ENCODE measurements at places on chromosomes 13 and 19. TPM values are rescaled to one million over a fixed set of nuclear protein-coding genes. Genes with fewer than 3 reads are reported as not detected.
A peak's percentile ranks its signal among the peaks of the same experiment; 100 is the strongest.

- DNase-seq, result no peak
- H3K36me3 ChIP-seq, result no peaks in the 10 kb centered on the region
- H3K4me3 ChIP-seq, result no peak overlapping the region
Measured at GRCh38 chr19:17647071-17648020, 40.8 kb downstream of the UNC13A start.

DNA sequence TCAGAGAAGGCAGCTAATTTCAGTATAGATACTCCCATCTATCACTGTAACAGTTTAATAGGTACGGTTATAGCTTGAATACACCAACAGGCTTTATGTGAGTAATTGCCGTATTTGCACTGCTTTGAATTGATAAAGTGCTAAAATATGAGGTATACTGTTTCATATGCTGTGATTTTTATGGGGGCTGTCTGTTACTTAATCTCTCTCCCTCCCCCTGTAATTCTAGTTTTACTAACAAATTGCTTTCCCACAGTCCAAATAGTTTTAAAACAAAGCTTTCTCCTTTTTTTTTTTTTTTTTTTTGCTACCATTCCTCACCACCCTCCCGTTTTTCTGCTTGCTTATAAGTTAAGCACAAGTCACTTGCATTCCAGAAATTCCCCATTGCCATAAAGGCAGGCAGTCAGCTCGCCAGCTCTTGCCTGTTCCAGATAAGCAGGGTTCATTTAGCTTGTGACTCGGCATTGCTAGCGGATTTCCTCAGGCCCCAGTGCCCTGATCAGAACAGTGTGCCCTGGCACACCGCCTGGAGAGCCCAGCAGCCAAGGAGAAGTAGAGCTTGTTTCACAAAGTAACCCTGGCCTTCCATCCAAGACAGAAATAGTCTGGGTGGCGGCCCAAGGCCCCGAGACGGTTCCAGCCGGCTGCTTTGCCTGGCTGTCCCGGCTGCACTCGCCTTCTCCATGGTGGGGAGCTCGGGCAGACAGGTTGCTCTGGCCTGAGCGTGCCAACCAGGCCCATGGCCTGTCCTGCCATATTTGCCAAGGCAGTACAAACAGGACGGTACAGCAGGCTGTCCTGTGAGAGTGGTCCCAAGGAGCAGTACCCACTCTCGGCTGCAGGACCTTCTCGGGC, 43.5 kb upstream of the NPAS1 start:
- H3K36me3 ChIP-seq, result peaks cover 4% of the 10 kb centered on the region
- H3K27me3 ChIP-seq, result no peaks in the 10 kb centered on the region
- peaks cover 23% of the 10 kb centered on the region for H3K4me1 ChIP-seq
- DNase-seq, result no peak

DNA sequence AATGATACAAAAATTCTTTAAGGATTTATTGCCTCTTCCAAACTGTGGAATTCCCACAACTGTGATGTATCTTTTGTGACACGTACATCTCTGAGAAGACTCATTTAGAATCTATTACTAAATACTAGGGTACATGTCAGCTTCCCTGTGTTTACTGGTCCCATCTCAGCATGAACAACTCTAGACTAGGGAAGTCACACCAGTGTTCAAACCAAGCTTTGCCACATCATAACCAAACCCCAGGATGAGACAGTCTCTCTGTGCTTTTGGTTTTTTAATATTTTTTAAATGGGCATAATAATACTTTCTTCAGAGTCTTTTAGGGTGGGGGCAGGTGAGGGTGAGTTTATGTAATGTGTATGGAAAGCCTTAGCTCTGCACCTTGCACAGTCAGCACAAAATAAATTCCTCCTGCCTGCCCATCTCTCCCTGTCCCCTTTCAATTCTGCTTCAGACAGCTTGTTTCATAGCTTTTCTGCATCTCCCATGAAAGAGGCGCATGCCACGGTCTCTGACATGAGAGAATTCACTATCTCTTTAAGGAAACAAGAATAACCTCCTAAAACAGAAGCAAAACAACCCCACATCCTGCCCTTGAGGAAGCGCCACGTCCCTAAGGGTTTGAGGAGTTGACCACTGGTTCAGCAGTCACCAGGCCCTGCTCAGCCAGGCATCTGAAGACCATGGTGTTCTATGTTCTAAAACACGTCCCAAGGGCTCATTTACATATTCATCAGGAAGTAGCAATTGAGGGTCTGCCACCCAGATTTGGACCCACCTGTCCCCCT, 174.5 kb downstream of the USP12 start:
- H3K27me3 ChIP-seq, result peaks cover 19% of the 10 kb centered on the region
- peak overlapping the region; percentile 34 for H3K4me3 ChIP-seq
- H3K27ac ChIP-seq, result no peak overlapping the region
- peaks cover 10% of the 10 kb centered on the region for H3K4me1 ChIP-seq
- H3K36me3 ChIP-seq, result no peaks in the 10 kb centered on the region

DNA sequence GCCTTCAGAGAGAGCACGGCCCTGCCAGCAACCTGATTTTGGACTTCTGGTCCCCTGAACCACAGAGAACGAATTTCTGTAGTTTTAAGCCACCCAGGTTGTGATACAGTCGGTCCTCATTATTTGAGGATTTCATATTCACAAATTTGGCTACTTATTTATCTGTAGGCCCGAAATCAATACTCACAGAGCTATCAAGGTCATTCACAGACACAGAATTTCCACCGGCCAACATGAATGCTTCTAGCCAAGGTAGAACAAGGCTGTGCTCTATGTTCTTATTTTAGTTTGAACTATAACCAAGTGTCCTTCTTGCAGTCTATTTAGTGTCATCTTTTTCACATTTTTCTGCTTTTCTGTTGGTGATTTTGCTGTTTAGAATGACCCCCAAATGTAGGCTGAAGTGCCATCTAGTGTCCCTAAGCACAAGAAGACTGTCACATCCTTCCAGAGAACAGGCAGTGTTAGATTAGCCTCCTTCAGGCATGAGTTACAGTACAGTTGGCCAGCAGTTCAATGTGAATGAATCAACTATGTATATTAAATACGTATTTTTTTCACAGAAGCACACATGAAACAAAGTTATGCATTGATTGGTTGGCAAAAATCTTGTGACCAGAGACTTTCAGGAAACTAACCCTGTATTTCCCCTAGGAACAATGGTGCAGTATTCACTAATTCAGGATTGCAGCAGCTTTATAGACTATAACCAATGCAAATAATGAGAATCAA, 63.5 kb downstream of the C13orf42 start:
- no peak overlapping the region for H3K27ac ChIP-seq
- no peaks in the 10 kb centered on the region for H3K27me3 ChIP-seq
- DNase-seq, result no peak
- H3K4me3 ChIP-seq, result no peak overlapping the region
- H3K4me1 ChIP-seq, result no peaks in the 10 kb centered on the region

GRCh38 chr13:87131611-87132010, 539.6 kb upstream of the SLITRK5 start:
- no peak overlapping the region for H3K27ac ChIP-seq
- H3K4me3 ChIP-seq, result no peak overlapping the region

DNA sequence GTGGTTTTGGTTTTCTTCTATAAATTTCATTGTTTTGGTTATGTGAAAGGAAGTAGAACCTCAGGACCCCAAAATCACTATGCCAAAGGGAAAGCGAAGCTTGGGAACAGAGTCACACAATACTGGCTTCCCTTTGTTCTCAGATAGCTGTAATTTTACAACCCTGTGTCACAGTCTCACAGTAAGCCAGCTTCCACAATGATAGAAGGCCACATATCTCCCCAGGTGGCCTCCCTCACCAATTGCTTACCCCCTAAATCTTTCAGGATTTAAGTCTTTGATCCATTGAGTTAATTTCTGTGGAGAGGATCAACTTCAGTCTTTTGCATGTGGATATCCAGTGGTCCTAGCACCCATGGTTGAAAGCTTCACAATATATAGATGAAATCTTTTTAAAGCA, 58.7 kb downstream of the SLC15A1 start:
- H3K36me3 ChIP-seq, result no peaks in the 10 kb centered on the region
- H3K27me3 ChIP-seq, result peaks cover 17% of the 10 kb centered on the region
- no peak overlapping the region for H3K4me3 ChIP-seq
- no peak for DNase-seq

DNA sequence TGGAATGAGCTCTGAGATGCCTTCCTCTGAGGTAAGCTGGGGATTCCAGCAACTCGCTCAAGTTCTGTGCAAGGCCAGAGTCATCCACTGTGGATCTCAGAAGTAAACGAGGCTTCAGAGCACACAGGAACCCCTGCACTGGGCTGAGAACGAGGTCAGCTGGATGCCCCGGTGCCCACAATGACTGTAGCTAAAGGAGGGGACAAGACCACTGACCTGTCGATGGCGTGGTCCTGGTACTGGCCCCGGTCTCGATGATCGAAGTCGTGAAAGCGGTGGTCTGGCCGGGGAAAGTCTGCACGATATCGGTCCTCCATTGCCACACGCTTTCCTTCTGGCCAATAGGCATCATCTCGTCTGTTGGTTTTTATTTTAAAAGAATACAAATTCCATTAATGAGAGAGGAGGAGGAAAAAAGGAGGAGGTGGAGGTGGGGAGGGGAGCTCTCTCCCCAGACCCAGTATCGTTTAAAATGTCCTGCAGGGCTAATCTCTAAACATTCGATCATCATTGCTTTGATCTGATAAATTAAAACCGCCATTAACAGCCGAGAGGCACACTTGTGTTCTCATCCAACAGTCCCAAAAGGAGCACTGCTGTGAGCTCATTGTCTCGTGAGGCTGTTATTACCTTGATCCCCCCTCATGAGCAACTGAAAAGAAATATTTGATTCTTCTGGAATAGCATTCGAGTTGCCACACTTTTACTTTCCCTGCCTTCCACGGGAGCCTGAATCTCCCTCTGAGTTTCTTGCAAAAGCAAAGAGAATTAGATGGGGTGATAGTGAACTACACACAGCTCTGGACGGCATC, 25.0 kb upstream of the TINCR start:
- no peak for DNase-seq
- no peaks in the 10 kb centered on the region for H3K4me1 ChIP-seq
- no peak overlapping the region for H3K4me3 ChIP-seq
- no peak overlapping the region for H3K27ac ChIP-seq
- no peaks in the 10 kb centered on the region for H3K27me3 ChIP-seq

DNA sequence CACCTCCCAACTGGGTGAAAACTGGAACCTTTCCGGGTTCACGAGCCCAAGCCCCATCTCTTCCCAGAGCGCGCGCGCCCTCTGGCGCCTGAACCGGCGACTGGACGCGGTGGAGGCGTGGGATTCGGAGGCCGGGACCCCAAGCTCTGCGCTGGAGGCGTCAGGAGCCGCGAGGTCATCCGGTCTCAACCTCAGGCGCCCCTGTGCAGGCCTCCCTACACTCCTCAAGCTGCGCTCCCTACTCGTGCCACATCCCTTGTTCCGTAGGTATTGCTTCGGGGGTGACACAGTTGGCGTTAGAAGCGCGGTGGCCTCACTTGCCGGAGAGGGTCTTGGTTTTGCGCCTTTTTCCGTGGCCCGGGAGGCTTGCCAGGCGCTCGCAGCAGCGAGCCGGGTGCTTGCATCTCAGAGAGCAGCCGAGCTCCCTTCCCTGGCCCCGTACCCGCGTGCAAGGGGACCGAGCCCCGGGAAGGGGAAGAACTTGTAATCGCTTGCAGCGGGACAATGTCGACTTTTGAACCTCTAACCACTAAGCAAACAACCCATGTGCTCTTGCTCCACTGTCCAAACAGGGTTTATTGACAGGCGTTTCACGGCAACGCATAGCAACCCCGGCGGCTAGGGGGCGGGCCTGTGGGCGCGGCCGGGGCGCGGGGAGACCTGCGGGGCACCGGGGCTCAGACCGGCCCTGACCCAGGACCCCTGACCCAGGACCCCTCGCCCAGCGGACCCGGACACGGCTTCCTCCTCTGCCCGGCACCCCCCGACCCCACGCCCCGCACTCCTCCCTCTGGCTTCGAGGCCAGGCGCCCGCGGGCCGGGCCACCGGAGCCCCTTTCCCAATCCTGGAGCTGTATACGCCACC, 8.5 kb downstream of the CDX2 start:
- H3K4me1 ChIP-seq, result peaks cover 6% of the 10 kb centered on the region
- H3K27ac ChIP-seq, result no peak overlapping the region
- H3K36me3 ChIP-seq, result no peaks in the 10 kb centered on the region
- peak overlapping the region; percentile 74 for H3K4me3 ChIP-seq

GRCh38 chr13:32986552-32986951, 29.7 kb upstream of the KL start:
- peaks cover 5% of the 10 kb centered on the region for H3K4me1 ChIP-seq
- peaks cover 19% of the 10 kb centered on the region for H3K27me3 ChIP-seq
- peaks cover 3% of the 10 kb centered on the region for H3K36me3 ChIP-seq
- no peak for DNase-seq

- peaks cover 4% of the 10 kb centered on the region for H3K4me1 ChIP-seq
- no peak for DNase-seq
- peaks cover 25% of the 10 kb centered on the region for H3K36me3 ChIP-seq
- no peak overlapping the region for H3K27ac ChIP-seq
Measured at GRCh38 chr13:98018293-98018692, 64.8 kb downstream of the IPO5 start.

GRCh38 chr13:51479199-51479523, 26.3 kb upstream of the INTS6 start:
- H3K27me3 ChIP-seq, result peaks cover 5% of the 10 kb centered on the region
- H3K4me1 ChIP-seq, result peaks cover 6% of the 10 kb centered on the region
- H3K27ac ChIP-seq, result no peak overlapping the region

DNA sequence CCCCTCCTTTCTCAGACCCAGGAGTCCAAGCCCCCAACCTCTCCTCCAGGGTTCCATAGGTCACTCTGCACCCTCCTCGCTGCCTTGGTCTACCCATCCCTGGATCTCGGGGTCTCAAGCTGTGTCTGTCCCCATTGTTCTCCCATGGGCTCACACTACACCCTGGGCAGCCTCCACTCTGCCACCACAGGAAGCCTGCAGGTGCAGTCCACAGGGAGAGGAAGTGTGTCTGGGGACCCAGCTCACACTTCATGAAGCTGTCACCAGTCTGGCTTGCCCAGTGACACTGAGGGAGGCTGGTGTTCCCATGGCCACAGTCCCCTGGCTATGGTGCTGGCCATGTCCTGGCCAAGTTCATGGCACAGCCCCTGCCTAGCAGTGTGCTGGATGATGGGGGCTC, 5.3 kb downstream of the NECTIN2 start:
- H3K4me1 ChIP-seq, result peaks cover 15% of the 10 kb centered on the region
- no peak overlapping the region for H3K27ac ChIP-seq
- H3K4me3 ChIP-seq, result no peak overlapping the region
- peaks cover 40% of the 10 kb centered on the region for H3K27me3 ChIP-seq

- no peaks in the 10 kb centered on the region for H3K27me3 ChIP-seq
- H3K4me3 ChIP-seq, result no peak overlapping the region
- DNase-seq, result no peak
- H3K36me3 ChIP-seq, result no peaks in the 10 kb centered on the region
- H3K4me1 ChIP-seq, result no peaks in the 10 kb centered on the region
- no peak overlapping the region for H3K27ac ChIP-seq
Measured at GRCh38 chr13:55245005-55245644, 1895.6 kb upstream of the PRR20A start.

- no peaks in the 10 kb centered on the region for H3K36me3 ChIP-seq
- peaks cover 48% of the 10 kb centered on the region for H3K27me3 ChIP-seq
- no peak for DNase-seq
- H3K4me3 ChIP-seq, result no peak overlapping the region
- no peak overlapping the region for H3K27ac ChIP-seq
Measured at GRCh38 chr19:55141696-55142095, 7.3 kb downstream of the TNNT1 start.

- no peaks in the 10 kb centered on the region for H3K36me3 ChIP-seq
- H3K4me1 ChIP-seq, result no peaks in the 10 kb centered on the region
- H3K4me3 ChIP-seq, result no peak overlapping the region
Measured at GRCh38 chr19:45025264-45025663, 13.6 kb upstream of the CLASRP start.

GRCh38 chr13:77353995-77354394, 27.1 kb upstream of the MYCBP2 start:
- H3K4me1 ChIP-seq, result peaks cover 6% of the 10 kb centered on the region
- H3K27ac ChIP-seq, result no peak overlapping the region
- no peaks in the 10 kb centered on the region for H3K36me3 ChIP-seq
- H3K27me3 ChIP-seq, result no peaks in the 10 kb centered on the region

The MBD3L1 gene
- total RNA-seq, result not detected

The ZNF17 gene
- 24.9 TPM for total RNA-seq

The CEACAM3 gene
- total RNA-seq, result not detected

The SPTBN4 gene
- total RNA-seq, result 0.39 TPM

The ADAT3 gene
- total RNA-seq, result 7.6 TPM

The JAK3 gene
- 119 TPM for total RNA-seq

Measured in activated naive CD8-positive, alpha-beta T cell treated with anti-CD3 and anti-CD28 coated beads, Interleukin-2, amount 10 ng/mL, durations not matched to agents 7 days and 5 days (primary cell).